ENCODE measurements at places on chromosomes 7 and 10.

GRCh38 chr10:131819241-131820072 is 81.4 kb upstream of the PPP2R2D start:
- DNase-seq = no peak

DNA sequence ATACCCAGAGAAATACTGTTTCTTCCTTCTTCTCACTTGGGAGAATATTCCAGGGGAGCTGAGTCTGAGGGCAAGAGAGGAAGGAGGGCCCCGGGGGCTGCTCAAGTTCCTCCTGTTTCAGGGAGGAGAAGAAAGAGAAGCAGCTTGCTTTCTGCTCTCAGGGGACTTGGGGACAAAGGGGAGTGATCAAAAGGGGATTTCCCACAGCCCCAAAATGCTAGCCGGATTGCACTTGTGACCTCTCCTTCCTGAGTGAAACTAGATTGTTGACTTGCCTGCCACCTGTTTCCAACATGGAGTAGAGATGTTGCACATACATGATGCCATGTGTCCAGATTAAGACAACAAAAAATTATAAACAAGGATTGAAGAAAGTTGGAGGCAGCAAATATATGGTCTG is 28.7 kb upstream of the PDCD4 start:
- DNase-seq = no peak

DNA sequence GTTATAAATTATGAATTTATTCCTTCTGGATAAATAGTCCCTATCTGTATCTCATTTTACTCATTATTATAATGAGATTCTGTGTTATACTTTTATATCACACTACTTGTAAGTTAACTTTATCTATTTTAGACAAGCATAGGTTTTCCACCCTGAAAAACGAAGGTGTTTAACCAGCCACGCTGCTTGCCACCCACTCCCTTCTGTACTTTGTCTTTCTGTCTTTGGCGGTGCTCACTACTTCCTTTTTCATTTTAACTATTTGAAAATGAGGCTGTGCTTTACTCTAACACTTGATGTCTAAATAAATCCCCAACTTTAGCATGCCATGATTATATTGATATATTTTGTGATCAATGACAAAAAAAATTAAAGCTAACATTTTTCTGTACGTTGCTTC is 952.9 kb downstream of the DNAJB9 start:
- DNase-seq = no peak

GRCh38 chr7:143258831-143259230 is 4.4 kb upstream of the GSTK1 start:
- no peak for DNase-seq

DNA sequence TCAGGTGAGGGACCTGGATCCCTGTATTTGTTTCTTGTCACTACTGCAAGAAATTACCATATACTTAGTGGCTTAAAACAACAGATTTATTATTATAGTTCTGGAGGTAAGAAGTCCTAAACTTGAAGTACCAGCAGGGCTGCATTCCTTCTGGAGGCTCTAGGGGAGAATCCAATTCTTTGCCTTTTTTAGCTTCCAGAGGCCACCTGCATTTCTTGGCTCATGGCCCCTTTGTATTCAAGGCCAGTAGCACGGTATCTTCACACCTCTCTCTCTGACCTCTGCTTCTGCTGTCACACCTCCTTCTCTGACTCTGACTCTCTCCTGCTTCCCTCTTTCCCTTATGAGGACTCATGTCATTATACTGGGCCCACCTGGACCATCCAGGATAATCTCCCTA is 2.2 kb upstream of the LHPP start:
- DNase-seq = no peak

GRCh38 chr10:14880229-14880628 is 1.6 kb downstream of the SUV39H2 start:
- no peak for DNase-seq

DNA sequence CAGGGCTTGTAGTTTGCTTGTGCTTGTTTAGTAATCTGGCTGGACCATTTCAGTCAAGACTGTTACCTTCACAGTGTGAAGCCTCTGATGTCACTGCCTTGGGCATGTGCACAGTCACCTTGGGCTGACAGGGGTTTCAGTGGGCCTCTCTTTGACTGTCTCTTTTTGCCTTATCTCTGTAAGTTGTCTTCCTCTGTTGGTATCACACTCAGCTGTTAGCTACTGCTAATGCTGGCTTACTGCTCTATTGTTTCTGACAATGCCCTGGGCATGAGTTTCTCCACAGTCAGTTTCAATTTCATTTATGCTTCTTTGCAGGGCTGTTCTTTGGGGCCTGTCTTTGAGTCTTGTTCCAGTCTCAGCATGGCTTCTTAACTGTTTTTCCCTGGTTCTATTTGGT is 201.9 kb upstream of the SHH start:
- no peak for DNase-seq

- no peak for DNase-seq
Measured at GRCh38 chr7:143255564-143255963, 7.7 kb upstream of the GSTK1 start.

DNA sequence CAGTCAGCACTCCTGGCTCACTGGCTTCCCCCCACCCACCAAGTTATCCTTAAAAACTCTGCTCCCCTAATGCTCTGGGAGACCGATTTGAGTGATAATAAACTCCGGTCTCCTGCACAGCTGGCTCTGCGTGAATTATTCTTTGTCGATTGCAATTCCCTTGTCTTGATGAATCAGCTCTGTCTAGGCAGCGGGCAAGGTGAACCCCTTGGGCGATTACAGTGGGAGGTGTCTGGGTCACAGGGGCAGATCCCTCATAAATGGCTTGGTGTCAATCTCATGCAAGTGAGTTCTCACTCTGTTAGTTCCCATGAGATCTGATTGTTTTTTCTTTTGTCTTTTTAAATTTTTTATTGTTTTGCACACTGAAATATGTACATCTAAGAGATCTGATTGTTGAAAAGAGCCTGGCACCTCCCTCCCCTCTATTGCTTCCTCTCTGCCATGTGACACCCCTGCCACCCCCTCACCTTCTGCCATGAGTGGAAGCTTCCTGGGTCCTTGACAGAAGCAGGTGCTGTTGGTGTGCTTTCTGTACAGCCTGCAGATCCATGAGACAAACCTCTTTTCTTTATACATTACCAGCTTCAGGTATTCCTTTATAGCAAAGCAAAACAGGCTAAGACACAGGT is 20.5 kb downstream of the OTUD1 start:
- DNase-seq = no peak

DNA sequence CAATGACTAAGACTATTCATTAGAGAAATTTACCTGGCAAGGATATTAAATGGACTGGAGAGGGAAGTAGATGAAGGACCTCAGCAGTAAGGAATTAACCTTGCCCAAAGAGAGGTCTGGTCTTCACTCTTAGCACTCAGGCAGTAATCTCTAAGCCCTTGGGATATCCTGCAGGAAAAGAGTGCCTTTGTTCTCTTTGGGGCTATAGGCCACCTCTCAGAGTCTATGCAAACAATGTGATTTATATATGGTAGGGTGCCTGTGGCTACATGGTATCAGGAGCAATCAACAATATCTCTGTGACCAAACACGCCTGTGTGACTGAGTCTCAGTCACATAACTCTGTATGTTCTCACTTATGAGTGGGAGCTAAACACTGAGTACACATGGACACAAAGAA is 154.7 kb upstream of the CDK1 start:
- no peak for DNase-seq

GRCh38 chr7:5776894-5777660 is 4.4 kb downstream of the RNF216 start:
- no peak for DNase-seq

DNA sequence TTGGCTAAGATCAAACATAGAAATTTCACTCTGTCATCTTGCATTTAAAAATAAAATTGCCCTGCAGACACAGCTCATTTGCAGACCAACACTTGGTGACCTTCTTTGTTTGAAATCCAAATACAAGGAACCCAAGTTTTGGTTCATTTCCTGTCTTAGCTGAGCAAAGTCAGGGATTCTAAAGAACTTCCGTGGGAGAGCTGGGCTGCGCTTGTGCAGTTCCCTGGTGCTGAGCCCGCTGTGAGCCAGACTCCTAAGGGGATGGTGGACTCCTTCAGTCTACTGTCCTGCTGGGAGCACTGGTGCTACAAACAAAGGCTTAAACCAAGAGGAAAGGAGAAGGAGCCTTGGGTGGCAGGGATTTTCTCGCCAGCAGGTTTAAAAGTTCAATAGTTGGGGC is 60.0 kb downstream of the MYOF start:
- DNase-seq = no peak

DNA sequence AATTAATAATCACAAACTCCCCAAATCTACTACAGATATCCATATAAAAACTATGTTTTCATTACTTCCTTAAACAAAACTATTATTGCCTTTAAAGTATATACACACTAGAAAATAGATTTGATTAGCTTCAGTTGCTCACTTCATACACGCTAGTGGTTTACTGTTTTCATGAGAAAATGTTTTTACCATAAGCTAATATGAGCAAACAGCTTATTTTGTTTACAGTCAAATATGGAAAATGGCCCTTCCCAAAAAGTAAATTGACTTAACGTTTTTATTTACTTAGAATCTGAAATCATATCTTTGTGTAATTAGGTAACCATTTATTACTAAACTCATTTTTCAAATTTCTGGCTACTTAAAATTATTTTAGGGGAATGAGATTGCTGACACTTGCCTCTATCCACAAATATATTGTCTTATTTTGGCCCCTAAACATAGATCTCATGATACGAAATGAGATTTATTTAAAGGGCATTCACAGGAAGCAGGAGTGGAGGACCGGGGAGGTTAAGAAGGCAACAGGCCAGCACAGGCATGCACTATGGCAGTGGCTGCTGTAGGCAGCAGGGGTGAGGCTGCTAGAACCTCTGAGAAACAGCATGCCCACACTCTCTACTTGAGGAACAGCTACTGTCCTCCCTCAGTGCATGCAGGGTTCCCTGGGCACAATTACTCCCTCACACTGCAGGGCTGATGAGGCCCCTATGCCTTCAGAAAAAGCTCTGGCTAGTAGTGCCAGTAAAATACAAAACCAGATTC is 29.6 kb upstream of the SOSTDC1 start:
- DNase-seq = no peak

GRCh38 chr7:11557627-11558026 is 274.4 kb downstream of the THSD7A start:
- DNase-seq = peak; percentile 23

DNA sequence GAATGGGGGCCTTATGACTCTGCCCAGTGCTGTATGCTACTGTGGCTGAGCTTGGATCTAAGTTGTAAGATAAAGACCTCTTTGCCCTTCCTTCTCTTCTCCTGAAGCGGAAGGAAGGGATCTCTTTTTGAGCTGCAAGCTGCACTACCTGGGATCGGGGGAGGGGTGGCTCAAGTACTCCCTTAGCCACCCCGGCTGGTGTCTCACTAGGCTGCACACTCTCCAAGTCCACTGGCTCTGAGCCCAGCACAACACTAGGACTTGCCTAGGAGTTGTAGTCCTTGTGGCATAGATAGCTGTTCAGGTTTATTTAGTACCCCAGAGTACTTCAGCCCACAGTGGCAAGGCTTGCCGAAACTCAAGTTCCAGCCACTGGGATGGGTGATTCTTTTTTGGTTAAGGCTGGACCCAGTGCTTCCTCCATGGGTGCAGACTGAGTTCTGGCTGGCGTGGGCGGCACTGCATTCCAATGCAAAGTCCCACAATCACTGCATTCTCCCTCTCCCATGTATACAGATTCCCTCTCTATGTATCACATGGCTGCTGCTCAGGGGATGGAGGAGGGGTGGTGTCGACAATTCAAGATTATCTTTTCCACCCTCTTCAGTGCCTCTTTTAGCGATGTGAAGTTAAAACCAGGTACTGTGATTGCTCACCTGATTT is 76.2 kb upstream of the SLC25A13 start:
- DNase-seq = no peak

DNA sequence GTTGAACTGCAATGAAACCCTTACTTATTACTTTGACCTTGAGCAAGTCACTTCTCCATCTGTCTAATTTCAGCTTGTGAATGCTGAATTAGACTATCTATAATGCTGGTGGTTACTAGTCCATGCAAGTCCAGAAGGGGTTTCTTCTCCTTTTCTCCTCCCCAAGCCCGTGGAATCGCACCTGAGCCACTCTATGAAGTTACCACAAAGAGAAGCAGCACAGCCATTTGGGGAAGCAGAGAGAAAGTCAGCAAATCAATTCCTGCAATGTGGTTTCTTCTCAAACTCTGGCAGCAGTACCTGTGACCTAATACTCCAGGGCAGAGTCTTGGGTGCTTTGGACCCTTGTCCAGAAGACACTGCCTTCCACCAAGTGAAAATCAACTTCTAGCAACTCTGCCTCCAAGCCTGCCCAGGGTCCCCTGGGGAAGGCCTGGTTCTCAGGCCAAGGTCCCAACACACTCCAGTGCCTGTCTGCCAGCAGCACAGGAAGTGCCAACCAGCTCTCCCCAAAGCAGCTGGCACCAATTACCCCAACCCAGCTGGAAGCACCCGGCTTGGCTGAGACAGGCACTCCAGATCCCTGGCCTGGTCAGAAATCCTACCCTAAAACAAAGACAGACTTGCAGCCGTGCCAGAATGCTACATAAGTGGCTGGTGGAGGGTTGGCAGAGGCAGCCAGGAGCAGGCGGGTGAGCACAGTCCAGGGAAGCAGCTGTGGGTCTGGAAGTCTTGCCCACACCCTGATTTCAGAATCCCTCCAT is 200.3 kb downstream of the LSM5 start:
- DNase-seq = no peak

- peak; percentile 80 for DNase-seq
Measured at GRCh38 chr10:93554760-93555432, 11.6 kb upstream of the FFAR4 start.

- no peak for DNase-seq
Measured at GRCh38 chr7:151482883-151483710, 36.6 kb downstream of the RHEB start.

- no peak for DNase-seq
Measured at GRCh38 chr10:60470091-60470490, 80.4 kb upstream of the ANK3 start.

- no peak for DNase-seq
Measured at GRCh38 chr7:100791881-100792666, 35.2 kb downstream of the EPHB4 start.

GRCh38 chr10:49033939-49034338 is 81.4 kb downstream of the VSTM4 start:
- DNase-seq = no peak

DNA sequence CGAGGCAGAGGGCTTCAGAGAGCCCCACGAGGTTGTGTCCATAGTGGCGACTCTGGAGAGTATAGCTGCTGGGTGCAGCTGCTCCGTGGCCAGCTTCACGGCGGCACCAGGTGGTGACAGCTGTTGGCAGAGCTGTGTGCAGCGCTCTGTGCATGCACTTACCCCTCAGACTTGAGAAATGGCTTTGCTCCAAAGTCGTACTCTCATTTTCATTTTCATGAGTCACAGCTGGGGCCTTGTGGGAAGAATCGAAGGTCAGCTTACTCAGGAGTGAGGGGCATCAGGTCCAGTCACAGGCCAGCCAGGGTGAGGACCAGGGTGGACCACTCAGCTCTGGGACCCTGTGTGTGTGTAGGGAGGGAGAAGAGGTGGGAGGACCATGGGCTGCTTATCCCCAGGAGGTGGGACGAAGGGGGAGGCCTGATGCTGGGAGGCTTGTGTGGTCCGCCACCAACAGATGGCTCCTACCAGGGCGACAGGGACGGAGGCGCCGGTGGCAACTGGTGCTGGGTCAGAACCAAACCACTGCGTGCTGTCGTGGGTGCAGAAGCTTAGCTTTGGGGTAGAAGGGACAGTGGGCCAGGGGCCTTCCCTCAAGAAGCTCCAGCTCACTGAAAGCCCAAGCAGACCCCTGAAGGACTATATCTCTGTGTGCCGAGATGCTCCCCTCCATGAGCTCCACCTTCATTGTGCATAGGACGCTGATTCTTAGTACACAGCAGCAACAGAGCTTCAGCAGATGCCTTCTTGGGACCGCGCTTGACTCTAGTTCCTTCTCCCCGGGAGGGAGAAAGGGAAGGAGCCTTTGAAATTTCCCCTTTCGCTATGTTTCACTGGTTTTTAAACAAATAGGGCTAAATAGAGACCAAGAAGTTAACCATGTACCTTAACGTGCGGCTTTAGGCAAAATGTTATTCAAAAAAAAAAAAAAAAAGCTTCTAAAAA is 225.0 kb downstream of the CELF2 start:
- DNase-seq = no peak

Data from neuronal stem cell (in vitro differentiated cells).